8988T (cell line): ENCODE measurements at places on chromosomes 16 and 17.

GRCh38 chr17:5591966-5592365 lies 7.7 kb upstream of the NLRP1 start:
- DNase-seq, result no peak

DNA sequence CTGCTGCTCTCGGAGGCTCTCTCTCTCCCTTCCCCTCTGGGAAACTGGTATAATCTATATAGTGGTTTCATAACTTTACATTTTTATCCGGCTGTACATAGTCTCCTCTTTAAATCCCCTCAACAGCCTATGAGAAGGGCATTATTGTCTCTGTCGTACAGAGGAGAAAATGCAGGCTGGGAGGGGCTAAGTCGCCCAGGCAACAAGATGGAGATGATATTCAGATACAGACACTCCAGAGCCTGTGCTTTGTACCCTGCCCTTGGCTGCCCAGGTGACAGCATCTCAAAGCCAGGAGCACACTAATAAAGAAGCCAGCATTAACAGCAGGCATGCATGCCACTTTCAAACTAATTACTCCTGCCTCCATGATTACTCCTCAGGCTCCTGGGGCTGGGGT lies 4.7 kb upstream of the EIF1 start:
- DNase-seq, result no peak

DNA sequence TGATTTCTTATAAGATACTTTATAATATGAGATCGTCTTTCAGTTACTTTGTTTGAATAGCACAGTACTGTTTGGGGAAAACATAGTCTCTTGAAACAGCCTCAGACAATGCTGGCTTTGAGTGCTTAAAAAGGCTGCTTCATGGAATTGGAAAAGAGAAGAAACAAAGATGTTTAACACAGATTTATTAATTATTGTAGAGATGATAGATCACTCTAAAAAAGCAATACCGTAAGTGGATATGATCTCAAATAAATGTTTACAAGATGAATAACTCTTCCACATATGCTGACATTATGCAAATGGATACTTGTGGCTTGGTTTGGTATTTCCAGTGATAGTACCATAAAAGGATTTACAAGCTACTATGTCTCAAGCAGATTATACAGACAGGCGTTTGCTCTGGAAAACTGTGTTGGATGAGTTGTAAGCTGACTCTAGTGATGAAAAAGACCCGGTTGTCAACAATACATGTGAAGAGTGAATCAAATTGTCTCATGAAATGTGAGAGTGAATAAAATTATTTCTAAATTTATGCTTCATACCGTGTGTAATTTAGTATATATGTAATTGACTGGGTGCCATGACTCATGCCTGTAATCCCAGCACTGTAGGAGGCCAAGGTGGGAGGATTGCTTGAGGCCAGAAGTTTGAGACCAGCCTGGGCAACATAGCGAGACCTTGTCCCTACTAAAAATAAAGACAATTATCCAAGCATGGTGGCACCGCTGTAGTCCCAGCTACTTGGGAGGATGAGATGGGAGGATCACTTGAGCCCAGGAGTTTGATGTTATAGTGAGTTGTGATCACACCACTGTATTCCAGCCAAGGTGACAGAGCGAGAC lies 105.4 kb downstream of the FTO start:
- no peak for DNase-seq

GRCh38 chr17:48352630-48353029 lies 77.4 kb downstream of the SKAP1 start:
- DNase-seq, result no peak

DNA sequence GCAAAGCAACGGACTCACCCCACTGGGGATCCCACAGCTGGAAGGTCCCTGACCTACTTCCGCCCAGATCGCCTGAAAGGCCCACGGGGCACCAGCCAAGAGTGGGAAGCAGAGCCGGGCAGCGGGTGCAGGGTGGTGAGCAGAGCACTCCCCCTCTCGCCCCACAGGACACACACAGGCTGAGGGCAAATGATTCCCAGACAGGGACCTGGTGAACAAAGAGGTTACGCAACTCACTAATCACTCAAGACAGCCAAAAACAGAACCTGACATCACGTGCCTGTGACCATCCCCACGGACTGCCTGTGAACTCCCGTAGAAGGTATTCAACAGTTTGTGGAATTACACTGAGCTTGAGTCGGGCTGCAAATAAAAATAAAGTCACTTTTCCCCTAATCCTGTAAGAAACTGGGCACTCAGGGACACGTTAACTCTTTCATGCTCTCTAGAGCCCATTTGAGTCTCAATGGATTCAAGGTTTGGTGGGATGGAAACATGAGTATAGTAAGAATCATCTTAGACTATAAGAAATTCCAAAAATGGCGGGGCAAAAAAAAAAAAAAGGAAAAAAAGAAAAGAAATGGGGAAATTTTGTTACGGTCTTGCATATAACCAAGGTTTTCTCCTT lies 396.1 kb downstream of the SOX9 start:
- no peak for DNase-seq
